Cortex of kidney (tissue), 1 donor: ENCODE measurements at places on chromosomes 16 and 17.

GRCh38 chr16:53378138-53378537 is 56.1 kb upstream of the RBL2 start:
- no peak for DNase-seq

DNA sequence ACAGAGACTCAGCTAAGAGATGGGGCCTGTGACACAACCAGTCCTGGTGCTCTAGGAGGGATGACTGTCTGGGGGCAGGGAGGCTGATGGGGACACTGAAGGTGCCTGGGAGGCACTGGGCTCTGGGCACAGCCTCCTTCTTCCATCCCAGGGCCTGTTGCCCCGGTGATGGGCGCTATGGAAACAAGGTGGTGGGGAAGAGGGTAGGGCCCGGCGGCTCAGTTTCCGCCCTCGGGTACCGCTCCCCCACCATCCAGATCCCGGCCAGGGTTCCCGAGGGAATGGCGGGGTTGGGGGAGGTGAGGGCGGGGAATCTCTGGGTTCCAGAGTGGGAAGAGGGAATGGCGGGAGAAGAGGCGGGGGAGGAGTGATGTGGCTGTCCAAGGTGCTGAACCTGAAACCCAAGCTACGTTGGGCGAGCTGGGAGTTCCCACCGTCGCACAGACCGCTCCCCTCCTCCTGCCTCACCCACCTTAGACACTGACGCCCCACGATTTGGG is 981 bp downstream of the KCNH4 start:
- DNase-seq = no peak

DNA sequence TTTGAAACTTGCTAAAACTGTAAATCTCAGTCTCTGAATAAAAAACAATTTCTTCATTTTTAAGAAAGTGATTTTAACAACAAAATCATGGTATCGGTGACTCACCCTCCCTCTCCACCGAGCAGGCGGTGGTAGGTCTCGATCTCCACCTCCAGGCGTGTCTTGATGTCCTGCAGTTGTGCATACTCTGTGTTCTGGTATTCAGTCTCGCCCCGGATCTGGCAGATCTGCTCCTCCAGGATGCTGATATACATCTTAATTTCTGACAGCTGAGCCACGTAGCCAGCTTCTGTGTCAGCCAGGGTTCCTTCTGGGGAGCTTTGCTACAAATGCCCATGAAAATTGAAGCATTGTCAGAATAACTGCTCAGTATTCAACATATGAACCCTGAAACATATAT is 15.4 kb upstream of the KRT24 start:
- DNase-seq = no peak

- DNase-seq = no peak
These were observed 26.7 kb downstream of the TRIM25 start for GRCh38 chr17:56887105-56887504.

DNA sequence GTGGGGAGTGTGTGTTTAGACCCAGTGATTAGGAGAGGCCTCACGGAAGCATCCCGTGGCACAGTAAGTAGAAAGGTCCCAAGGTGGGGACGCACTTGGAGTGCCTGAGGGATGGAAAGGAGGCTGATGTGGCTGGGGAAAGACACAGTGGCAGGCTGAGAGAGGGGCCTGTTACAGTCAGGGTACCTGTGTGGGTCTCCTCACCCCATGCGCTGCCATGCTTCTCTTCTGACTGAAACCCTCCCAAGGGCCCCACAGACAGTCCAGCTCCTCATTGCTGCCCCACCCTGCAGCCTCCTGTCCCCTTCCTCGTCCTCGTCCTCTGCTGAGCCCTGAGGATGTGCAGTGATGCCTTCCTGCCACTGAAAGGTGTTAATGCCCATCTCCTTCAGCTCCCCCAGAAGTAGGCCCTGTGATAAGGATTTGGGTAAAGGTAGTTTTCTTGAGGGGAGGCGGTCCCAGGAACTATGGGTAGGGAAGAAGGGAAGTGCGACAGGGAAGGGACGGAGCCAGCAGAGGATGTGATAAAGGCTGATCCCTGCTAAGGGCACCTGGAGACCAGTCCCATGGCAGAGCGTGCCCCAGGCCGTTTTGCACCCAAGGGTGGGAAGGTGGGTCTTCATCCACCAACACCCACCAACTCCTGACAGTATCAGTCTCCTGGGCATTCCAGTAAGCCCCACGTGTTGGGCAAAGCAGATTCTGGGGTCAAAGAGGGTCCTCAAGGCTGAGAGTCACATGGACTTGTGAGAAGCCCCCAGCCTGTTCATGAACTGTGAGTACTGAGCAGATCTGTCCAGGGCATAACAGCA is 237.2 kb downstream of the GSG1L start:
- no peak for DNase-seq

GRCh38 chr17:28563475-28563874 is 7.8 kb downstream of the PIGS start:
- DNase-seq = no peak

- no peak for DNase-seq
These were observed 1030.9 kb upstream of the CDH8 start for GRCh38 chr16:63067141-63067540.

- no peak for DNase-seq
These were observed 54.4 kb upstream of the RCVRN start for GRCh38 chr17:9959377-9959981.

DNA sequence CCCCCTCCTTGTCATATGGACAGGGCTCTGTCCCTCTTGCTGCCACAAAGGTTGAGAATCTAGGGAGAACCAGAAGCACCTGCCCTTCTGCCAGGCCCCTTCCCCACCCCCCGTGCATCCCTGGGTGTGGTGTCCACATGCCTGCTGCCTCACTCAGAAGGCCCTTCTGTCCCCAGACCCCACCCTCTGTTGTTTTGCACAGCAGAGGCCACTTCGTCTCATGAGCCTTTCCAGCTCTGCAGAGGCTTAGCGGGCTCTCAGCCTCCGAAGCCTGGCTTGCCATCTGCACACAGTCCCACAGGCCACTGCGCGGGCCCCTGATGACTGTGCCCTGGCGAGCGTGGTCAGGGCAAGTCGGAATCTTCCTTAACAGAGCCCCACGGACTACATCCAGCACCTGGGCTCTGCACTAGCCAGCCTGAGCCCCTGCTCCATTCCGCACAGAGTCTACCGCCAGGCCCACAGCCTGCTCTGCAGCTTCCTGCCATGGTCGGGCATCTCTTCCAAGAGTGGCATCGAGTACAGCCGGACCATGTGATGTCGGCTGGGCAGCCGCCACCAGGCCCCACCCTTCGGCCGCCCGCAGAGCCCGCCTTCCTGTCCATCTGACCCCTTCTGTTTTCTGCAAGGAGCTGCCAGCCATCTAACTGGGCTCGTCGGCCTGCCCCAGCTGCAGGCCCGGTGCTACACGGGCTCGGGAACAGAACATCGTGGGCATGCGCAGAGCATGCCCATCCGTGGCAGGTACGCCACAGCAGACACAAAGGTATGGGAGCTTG is 10.8 kb downstream of the C16orf90 start:
- no peak for DNase-seq

GRCh38 chr17:19317359-19318095 is 45.0 kb downstream of the B9D1 start:
- DNase-seq = no peak

DNA sequence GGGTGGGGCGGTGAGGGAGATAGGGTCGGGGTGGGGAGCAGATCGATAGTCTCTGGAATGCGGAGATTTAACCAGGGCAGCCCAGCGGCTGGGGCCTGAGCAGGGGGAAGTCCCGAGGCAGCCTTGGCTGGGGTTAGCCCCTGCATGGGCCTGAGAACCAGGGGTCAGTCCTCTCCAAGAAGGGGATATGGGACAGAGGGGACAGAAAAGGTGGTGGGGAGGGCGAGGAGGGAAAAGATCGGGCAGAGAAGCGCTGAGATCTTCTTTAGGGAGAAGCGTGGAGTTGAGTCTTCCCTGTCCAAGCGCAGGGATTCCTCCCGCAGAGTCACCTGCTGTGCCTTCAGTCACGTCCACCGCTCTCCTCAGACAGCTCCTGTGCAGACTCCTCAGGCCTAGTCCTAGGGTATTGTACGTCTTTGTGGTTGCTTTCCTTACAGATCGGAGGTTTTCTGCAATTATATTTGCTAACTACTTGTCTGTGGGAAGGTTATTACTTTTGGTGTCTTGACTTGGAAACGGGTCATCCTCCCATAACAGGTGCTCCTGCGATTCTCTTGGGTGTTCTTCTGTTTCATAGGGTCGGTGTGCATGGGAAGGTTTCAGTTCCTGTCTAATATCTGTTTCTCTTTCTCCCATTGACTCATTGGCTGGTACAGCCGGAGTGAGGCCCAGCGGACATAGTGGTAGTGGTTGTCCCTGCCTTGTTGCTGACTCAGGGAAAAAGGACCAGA is 952 bp downstream of the CD300A start:
- DNase-seq = no peak

DNA sequence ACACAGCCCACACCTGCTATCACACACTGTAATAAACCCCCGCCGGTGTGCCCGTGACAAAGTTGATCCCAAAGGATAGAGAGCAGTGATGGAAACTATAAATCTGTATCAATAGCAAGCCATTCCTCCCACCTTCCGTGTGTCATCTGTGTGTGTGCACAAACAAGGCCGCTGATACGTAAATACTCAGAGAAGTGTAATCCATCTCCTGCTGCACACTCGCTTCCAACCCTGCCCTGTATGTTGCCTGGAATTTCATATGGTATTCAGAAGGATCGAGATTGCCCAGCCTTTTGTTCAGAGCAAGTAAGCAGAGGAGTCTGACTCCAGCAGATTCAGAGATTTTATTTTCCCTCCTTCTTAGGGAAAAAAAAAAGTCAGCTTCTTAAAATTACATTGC is 581.1 kb upstream of the ZFHX3 start:
- no peak for DNase-seq

DNA sequence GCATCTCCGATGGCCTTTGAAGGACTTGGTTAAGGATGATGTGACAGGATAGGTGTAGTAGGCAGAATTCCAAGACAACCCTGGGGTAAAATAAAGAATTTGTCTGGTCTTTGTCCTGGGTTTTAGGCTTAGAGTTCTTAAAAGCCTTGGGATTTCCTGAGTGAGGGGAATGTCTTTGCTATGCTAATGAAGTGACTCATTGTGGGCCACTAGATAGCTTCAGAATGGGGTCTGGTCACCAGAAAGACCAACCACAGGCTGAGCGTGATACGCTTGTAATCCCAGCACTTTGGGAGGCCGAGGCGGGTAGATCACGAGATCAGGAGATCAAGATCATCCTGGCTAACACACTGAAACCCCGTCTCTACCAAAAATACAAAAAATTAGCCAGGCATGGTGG is 182.8 kb upstream of the TOX3 start:
- DNase-seq = no peak
